Tracheal epithelial cell (primary cell): ENCODE measurements at places on chromosomes 7 and 10. TPM values are rescaled to one million over a fixed set of nuclear protein-coding genes. Genes with fewer than 3 reads are reported as not detected.

Gene TRPV6
- total RNA-seq, result under 0.01 TPM in 1 of 2 replicates, not detected in the other

Gene HOXA9
- 4.3 TPM in 1 of 2 replicates, not detected in the other for total RNA-seq

Gene LIPJ
- total RNA-seq, result not detected in 2 replicates

Gene CPVL
- 0.43 and 3.4 TPM in 2 replicates for total RNA-seq

Gene CRHR2
- total RNA-seq, result not detected in 2 replicates

Gene PPP1R17
- not detected in 2 replicates for total RNA-seq

Gene LRGUK
- total RNA-seq, result under 0.01 TPM in 1 of 2 replicates, not detected in the other

Gene DDIT4
- 2,032 and 2,091 TPM in 2 replicates for total RNA-seq

Gene DOCK4
- 7.0 and 10.6 TPM in 2 replicates for total RNA-seq

Gene TFPI2
- total RNA-seq, result 20.9 and 26.7 TPM in 2 replicates

Gene GHRHR
- total RNA-seq, result not detected in 2 replicates

Gene PCLO
- 0.48 and 2.6 TPM in 2 replicates for total RNA-seq

Gene MSS51
- 0.24 and 0.85 TPM in 2 replicates for total RNA-seq

Gene NRBF2
- total RNA-seq, result 32.2 and 33.7 TPM in 2 replicates

Gene OPALIN
- total RNA-seq, result not detected in 2 replicates

Gene NPY4R2
- total RNA-seq, result 0.72 TPM in 1 of 2 replicates, not detected in the other

Gene COL1A2
- total RNA-seq, result 0.85 and 3.1 TPM in 2 replicates

Gene FAM237B
- not detected in 2 replicates for total RNA-seq

Gene RPA3
- total RNA-seq, result 21.0 and 21.7 TPM in 2 replicates

Gene ST8SIA6
- total RNA-seq, result 0.64 TPM in 1 of 2 replicates, not detected in the other

Gene DENND10
- total RNA-seq, result 64.6 and 79.3 TPM in 2 replicates

Gene ADCY1
- total RNA-seq, result 0.21 and 1.9 TPM in 2 replicates

Gene GRID2IP
- total RNA-seq, result 0.24 TPM in 1 of 2 replicates, not detected in the other

Gene FMC1
- 4.9 and 6.3 TPM in 2 replicates for total RNA-seq

Gene SLC16A12
- total RNA-seq, result under 0.01 and 3.6 TPM in 2 replicates

Gene SORCS3
- 1.2 TPM in 1 of 2 replicates, not detected in the other for total RNA-seq

Gene NKX2-3
- not detected in 2 replicates for total RNA-seq

Gene EN2
- total RNA-seq, result not detected in 2 replicates

Gene EBF3
- not detected in 2 replicates for total RNA-seq

Gene RADIL
- total RNA-seq, result not detected in 2 replicates

Gene SPDYE8
- not detected in 2 replicates for total RNA-seq

Gene WDR11
- 51.4 and 63.1 TPM in 2 replicates for total RNA-seq

Gene LIPN
- not detected in 2 replicates for total RNA-seq

Gene PRKAR2B
- total RNA-seq, result under 0.01 and 0.24 TPM in 2 replicates
